ENCODE measurements at places on chromosomes 5 and 9.

GRCh38 chr9:2966565-2967300 is 122.8 kb upstream of the PUM3 start:
- no peak for DNase-seq

- DNase-seq, result peak; percentile 60
Measured at GRCh38 chr5:77426670-77427069, 65.4 kb downstream of the WDR41 start.

DNA sequence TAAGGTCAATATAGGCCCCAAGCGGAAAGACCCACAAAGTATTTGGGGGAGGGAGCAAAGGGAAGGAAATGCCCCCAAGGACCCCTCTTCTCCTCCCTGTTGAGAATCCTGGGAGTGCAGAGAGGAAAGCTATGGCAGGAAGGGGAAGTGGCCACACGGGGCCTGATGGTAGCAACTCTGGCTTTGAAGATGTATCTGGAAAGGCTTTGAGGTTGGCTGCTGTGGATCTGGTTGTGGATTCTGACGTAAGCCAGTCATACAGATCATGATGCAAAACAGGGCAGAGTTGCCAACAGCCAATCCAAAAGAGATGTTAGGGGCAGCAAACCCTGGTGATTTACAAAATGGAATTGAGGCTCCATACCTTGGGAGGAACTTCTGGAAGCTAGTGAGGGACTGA is 108.8 kb downstream of the PRKACG start:
- no peak for DNase-seq

- DNase-seq, result no peak
Measured at GRCh38 chr5:151128817-151129216, 28.8 kb downstream of the ANXA6 start.

GRCh38 chr5:158514319-158514985 is 585.3 kb downstream of the EBF1 start:
- peak; percentile 54 for DNase-seq

GRCh38 chr9:133132174-133132573 is 11.1 kb upstream of the RALGDS start:
- no peak for DNase-seq

- DNase-seq, result no peak
Measured at GRCh38 chr9:136648751-136649150, 14.0 kb upstream of the EGFL7 start.

DNA sequence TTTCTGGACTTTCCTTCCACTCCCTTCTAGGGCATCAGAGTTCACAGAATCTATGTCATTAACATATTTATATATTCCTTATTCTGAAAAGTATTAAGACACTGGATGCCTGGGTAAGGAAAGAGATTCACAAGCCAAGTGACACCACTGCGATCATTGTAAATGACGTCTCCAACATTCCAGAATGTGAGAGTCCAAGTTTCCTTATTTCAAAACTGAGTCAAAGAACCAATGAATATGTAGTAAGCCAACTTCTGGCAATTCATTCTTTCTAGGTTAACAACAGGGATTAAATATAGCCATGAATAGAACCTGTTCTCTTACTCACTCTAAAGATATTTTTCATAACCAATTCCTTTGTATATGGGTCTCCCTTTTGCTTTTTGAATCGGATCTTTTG is 18.1 kb downstream of the RAI14 start:
- DNase-seq, result peak; percentile 55

- no peak for DNase-seq
Measured at GRCh38 chr9:105421154-105421553, 26.7 kb upstream of the FSD1L start.

- DNase-seq, result no peak
Measured at GRCh38 chr5:158027806-158028775, 169.1 kb upstream of the CLINT1 start.

DNA sequence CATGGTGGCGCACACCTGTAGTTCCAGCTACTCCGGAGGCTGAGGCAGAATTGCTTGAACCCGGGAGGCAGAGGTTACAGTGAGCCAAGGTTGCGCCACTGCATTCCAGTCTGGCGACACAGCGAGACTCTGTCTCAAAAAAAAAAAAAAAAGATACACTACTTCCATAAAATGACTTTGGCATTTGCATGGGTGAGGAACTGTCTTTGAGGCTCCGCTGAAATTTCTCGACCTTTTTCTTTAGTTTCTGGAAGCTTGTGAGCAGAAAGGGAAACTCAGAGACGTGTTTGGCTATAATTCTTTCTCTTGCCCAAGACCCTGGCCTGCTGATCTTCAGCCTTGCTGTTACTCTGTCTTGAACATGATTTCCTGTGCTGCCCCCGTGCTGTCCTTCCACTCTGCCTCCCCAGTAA is 37.3 kb downstream of the SPIN1 start:
- no peak for DNase-seq

- peak; percentile 78 for DNase-seq
Measured at GRCh38 chr5:169302491-169303118, 1.7 kb upstream of the SLIT3 start.

DNA sequence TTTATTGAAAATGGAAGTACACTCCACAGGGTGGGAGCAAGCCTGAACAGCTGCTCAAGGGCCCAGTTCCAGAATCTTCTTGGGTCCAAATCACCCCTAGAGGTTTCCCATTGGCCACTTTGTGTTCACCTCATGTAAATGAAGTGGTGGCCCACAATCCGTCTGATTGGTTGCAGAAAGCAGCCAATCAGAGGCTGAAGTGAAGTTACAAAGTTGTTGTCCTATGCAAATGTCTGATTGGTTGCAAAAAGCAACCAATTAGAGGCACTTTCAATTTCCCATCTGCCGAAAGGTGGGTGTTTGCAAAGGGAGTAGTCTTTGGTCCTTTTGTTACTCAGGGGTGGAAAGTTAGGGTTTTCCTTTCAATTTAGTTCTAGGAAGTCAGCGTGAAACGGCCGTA is 8.8 kb downstream of the TMEM171 start:
- no peak for DNase-seq

DNA sequence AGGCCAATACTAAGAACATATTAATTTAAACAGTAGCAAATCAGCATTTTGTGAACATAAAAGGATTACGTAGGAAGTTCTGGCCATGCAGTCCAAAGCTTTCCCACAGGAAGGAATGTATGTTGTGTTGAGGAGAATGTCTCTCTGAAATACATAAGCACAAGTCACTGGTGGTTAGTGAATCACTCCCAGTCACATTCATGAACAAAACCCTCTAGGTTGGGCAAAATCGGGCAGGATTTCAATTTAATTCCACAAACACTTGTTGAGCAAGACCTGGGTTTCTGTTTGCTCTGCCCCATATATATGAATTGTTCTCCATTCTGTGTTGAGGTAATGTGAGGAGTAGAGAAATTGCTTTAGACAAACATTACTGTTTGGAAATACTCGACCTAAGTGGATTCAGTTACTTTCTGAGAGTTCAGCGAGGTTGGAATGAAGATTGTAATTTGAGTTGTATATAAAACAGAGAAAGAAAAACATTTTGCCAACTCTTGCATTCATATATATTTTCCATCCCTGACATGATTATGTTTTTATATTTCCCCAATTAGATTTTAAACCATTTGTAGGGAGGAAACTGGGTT is 127.6 kb upstream of the RPS23 start:
- DNase-seq, result peak; percentile 91

DNA sequence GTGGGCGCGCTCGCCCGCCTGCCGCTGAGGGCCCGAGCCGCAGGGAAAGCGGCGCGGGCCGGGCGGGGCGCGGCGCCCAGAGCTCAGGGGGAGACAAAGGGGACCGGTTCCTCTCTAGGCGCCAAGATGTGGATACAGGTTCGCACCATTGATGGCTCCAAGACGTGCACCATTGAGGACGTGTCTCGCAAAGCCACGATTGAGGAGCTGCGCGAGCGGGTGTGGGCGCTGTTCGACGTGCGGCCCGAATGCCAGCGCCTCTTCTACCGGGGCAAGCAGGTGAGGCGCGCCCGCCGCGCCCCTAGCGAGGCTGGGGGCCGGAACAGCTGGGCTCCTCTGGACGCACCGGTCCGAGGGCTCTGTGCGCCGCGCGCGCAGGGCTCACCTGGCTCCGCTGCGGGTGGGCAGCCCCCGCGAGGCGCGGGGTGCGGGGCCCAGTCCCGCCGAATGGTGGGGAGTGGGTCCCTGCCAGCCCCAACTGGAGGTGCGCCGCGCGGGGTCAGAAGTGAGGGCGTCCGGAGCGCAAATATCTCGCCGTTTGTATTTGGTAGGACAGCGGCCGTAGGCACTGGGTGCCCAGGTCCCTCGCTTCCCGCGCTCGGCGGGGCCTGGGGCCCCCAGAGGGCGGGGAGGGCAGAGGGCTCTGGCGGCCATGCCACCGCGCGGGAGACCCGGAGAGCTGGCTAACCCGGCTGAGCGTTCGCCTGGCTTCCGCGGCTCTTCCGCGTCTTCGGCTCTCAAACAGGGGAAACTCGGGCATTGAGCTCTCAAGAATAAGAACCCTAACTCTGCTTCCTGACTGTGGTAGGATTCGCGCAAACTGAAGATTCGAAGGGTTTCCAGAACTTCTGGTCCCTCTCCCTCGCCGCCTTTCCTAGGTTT is 607 bp downstream of the UHRF2 start:
- DNase-seq, result no peak

GRCh38 chr5:159310511-159310910 is 19.8 kb downstream of the IL12B start:
- no peak for DNase-seq

- no peak for DNase-seq
Measured at GRCh38 chr5:156254196-156254595, 72.8 kb upstream of the SGCD start.

GRCh38 chr5:148418511-148418910 is 34.8 kb downstream of the FBXO38 start:
- DNase-seq, result no peak

DNA sequence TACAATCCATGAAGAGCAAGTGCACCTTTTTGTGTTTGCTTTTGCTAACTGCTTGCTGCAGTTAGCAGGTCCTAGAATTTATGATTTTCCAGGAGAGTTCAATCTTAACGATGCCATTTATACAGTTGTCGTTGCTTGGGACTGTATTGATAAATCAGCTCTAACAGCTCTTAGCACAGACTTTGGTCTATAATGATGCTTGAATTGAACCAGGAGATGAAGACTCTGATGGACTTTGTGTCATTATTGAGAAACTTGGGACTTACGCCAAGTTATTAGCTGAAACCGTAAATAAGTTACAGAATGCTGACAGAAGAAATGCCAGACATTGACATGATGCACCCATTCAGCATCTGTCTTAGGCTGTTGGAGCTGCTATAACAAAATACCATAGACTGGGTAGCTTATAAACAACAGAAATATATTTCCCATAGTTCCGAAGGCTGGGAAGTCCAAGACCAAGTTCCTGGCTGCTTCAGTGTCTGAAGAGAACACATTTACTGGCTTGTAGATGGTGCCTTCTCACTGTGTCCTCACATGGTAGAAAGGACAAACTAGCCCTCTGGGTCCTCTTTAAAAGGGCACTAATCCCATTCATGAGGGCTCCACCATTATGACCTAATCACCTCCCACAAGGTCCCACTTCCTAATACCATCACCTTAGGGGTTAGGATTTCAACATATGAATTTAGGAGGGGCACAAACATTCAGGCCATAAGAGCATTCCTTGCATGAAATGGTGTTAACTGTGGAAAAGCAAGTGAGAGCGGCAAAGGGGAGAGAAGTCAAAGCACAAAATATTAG is 17.6 kb downstream of the GLRX start:
- no peak for DNase-seq

- peak; percentile 45 for DNase-seq
Measured at GRCh38 chr5:98510143-98510985, 263.1 kb upstream of the RGMB start.

- peak; percentile 39 for DNase-seq
Measured at GRCh38 chr5:131622633-131623032, 12.4 kb downstream of the RAPGEF6 start.

DNA sequence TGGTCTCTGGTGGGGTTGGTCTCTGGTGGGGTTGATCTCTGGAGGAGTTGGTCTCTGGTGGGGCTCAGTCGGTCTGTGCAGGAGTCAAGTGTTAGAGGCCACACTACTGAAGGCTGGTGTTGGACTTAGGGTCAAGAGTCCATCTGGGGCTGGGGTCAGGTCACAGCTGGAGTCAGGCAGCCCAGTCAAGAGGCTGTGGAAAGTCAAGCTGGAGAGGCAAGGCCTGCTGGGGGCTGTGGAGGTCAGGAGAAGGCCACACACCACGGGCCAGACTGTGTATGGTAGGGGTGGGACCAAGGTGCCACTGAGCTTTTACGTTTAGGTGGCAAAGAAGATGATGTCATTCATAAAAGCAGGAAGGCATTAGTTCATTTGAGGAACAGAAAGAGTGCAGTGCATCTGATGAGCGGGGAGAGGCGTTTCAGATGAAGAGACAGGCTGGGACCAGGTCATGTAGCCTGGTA is 16.7 kb upstream of the CD74 start:
- DNase-seq, result no peak

DNA sequence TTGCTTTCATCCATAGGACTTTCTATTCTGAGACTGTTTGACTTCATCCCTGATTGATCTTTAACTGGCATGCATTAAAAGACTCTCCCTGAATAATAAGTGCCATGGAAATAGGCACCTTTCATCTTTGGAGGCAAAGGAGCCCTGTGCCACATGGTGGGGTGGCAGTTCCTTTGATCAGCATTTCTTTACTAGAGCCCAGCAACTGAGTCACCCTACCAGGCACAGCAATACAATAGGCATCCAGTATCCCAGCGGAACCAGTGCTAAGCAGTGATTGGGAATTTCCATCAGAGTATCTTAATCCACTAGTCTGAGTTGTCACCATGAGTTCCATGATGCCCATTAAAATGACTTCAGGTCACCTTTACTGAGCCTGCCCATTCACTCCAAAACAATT is 476.1 kb upstream of the MPDZ start:
- DNase-seq, result no peak

- DNase-seq, result no peak
Measured at GRCh38 chr5:125604104-125604503, 819.1 kb upstream of the GRAMD2B start.

DNA sequence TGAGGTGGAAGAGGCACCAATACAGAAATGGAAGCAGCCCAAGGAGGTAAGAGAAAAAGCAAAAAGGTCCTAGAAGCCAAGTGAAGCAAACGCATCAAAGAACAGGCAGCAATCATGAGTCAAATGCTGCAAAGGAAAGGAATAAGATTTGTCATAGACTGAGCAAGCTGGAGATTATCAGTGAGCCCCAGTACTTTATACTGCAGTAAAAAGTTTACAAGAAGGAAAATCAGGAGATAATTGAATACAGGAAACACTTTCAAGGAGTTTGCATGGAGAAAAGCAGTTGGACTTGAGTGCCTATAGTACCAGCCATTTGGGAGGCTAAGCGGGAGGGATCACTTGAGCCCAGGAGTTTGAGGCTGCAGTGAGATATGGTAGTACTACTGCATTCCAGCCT is 7.2 kb upstream of the HAVCR1 start:
- no peak for DNase-seq

- DNase-seq, result peak; percentile 84
Measured at GRCh38 chr5:122870219-122870856, 24.9 kb downstream of the SNX24 start.

GRCh38 chr5:126046846-126047571 is 376.2 kb upstream of the GRAMD2B start:
- DNase-seq, result no peak

DNA sequence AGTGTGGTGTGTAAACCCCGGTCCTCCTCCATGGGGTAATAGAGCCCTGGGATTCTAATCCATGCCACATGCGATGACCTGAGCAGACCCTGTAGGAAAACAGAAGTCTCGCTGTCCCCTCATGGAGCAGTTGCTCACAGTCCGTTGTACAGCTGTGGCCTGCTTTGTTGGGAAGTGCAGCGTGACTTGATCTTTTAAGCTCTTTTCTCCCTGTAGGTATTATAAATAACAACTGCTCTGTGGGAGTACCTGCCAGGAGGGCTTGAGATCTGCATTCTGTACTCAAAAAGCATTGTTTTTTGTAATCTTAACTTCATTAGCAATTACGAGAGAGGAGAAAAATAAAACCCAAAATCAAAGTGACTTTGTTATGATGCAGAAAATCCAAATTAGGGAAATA is 17.3 kb downstream of the MEGF10 start:
- DNase-seq, result no peak

GRCh38 chr5:119752921-119753886 is 123.8 kb downstream of the FAM170A start:
- DNase-seq, result no peak
